ENCODE measurements at places on chromosomes 16 and 17.

DNA sequence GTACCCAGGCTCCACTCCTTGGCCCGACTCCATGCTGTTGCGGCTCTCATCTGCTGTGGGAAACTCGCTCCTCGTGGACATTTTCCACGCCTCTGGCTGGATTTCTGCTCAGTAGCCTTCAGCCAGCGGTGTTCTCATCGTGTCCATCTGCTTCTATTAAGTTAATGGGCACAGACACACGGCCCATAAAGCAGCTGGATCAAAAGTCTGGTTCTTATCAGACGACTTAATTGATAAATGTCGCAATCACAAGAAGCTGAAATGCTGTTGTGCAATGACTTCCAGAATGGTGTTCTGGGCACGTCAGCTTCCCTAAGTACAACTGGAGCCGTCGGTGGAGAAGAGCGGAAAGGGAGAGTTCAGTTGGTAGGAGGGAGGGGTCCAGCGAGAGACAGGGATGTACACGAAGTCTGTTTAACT lies 211.7 kb upstream of the CHMP6 start:
- no peak for DNase-seq

GRCh38 chr17:4945176-4945943 lies 3.0 kb downstream of the PFN1 start:
- DNase-seq, result peak; percentile 74

DNA sequence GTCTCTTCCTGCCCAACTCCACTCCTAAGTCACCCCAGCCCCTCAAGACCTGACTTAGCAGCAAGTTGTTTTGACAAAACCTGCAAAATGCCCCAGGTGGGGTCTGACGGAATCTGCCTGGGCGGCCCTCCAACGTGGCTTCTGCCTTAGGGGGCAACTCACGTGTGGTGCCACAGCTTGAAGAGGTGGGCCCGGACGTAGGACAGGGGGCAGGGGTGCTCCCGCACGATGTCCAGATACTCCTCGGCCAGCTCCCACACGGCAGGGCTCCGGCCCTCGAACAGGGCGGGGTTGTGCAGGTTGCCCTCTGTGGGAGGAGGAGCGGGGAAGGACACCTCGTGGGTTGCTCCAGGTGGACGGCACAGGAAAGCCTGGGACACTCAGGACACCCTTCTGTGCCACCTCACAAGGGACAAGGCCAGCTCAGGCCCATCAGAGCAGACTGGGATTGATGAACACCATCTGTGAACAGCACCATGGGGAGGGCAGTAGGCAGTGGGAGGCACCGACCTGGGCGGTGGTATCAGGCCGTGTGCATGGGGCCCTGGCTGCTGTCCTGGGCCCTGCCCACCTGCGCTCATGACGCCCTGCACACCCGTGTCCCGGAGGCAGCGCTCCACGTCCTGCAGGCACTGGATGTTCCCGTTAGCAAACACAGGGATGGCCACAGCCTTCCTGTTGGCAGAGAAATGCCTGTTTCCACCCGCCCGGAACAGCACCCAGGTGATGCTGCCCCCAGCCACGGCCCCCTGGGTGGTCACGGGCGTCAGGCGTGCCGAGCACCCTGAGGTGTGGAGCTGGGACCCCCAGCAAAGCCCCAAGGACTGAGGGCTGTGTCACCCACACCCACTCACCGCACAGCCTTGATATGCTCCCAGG lies 4.3 kb downstream of the DUS1L start:
- DNase-seq, result no peak

GRCh38 chr17:6775871-6776405 lies at the start of gene FBXO39:
Gene FBXO39, plus strand, starts transcription at chr17:6776215. Its CDS starts 3,654 bp downstream, at chr17:6779869.
- no peak for DNase-seq

GRCh38 chr16:4505356-4506147 lies 29.4 kb downstream of the HMOX2 start:
- DNase-seq, result peak; percentile 51

DNA sequence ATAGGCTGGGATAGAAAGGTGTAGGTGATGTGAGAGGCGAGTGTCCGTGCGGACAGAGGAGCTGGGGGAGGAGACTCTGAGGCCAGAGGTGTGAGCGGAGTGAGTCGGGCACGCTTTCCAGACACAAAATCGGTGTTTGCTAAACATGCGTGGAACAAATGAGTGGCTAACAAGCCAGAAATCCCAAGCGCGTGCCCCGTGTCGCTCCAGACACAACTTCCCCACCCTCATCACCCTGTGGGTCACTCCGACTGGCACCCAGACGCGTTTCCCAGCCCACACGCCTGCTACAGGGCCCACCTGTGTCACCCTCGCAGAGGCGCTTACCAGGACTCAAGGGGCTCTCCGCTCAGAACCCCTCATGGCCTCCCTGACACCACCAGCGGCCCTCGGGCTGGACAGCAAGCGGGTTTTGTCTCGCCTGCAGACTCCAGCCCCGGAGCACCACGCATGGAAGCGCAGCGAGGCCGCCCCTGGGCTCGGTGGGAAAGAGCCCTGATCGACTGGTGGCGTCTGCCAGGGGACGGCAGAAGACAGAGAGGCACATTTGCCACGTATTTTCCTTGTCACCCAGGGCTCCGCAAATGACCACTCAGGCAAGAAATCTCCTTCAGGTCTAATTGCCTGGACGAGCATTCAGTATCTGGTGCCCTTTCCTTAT lies 6.0 kb upstream of the RPH3AL start:
- no peak for DNase-seq

DNA sequence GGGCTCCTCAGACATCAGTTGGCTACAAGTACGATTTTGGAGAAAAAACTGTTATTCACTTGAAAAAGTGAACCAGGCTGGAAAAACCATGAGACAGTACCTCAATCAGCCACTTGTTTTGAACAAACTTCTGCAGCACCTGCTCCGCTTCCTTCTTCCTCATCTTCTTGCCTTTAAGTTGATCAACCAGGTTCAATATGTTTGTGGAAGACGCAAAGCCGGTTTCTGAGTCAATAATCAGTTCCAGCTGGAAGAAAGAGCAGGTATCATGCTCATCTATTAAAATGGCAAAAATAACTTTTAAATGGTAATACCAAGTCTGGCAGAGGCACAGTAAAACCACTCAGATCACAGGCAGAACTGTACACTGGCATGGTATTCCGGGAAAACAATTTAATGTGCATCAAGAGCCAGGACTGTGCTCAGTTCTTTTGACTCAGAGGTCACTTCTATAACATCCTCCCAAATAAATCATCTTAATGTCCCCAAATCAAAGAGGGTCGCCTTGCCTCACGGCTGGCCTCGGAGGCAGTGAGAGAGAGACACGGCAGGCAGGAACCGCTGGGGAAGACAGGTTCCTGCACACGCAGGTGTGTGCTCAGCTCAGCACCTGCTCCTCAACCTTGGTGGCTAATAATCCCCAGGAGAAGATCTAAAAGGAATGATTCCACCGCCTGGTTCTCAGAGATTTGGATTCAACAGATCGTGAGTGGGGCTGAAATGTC lies 29.7 kb downstream of the KDM8 start:
- no peak for DNase-seq

GRCh38 chr17:82385559-82386254 lies 14.1 kb downstream of the UTS2R start:
- no peak for DNase-seq

DNA sequence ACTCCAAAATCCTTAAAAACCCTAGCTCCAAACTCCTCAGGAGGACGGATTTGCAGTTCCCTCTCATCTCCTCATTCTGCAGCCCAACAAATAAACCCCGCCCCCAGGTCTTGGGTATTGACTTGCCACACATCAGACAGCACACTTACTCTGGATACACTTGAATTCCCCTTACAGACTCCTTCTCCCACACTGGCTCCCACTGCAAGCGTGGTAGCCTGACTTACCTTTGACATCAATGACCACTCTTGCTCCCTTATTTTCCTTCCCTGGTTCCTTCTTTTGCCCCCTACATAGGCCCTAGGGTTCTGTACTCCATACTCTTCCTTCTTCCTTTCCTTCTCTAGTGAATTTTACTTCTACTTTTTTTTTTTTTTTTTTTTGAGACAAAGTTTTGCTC lies 7.5 kb downstream of the RFFL start:
- DNase-seq, result no peak

DNA sequence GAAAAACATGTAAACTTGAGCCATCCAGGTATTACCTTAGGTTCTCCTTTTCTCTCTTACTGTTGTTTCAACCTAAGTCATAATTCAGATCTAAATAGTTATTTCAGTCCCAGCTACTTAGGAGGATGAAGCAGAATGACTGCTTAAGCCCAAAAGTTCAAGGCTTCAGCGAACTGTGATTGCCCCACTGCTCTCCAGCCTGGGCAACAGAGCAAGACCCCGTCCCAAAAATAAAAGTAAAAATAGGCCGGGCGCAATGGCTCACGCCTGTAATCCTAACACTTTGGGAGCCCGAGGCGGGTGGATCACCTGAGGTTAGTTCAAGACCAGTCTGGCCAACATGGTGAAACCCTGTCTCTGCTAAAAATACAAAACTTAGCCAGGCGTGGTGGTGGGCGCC lies 9.6 kb downstream of the MEIOB start:
- no peak for DNase-seq

GRCh38 chr17:3766779-3767178 lies 34.2 kb downstream of the ITGAE start:
- DNase-seq, result no peak

DNA sequence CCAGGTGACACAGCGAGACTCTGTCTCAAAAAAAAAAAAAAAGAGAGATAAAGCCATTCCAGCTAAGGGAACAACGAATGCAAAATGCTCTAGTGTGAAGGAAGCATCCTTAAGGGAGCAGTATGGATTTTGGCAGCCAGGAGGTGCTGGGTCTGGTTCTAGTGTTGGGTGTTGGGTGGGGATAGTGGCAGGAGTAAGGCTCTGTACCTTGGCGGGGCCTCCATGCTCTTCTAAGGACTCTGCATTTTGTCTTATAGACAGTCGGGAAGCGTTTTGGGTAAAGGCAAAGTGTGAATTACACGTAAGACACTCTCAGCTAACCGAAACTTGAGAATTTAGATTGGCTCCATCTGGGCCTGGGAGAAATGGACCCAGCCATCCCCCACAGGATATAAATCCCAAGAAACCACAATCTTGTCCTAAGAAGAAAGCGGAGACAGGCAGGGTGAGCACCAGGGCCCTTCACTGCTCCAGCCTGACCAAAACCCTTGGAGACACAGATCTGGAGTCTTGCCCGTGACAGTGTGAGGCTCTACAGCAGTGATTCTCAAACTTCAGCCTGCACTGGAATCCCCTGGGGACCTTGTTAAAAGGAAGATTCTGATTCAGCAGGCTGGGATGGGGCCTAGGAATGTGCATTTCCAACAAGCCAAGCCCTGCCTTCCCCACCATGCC lies 33.1 kb upstream of the PHB1 start:
- no peak for DNase-seq

- no peak for DNase-seq
Observed at GRCh38 chr17:82332669-82333278, 792 bp downstream of the SECTM1 start.

DNA sequence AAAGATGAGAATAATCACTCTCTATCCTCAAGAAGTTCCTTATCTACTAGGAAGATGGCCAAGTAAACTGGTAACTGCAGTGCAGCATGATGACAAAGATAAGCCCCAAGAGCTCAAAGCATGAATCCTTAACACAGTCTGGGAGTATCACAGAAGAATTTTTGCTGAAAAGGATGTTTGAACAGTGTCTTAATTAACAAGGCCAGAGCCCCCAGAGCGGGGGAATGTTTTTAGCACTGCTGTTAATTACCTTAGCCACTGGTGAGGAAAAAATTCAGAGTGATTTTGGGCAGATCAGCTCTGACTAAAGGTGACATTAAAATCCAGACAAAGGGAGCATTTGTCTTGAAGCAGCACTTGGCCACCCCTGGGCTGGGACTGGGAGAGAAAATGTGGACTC lies 30.1 kb downstream of the ADAMTS18 start:
- no peak for DNase-seq

DNA sequence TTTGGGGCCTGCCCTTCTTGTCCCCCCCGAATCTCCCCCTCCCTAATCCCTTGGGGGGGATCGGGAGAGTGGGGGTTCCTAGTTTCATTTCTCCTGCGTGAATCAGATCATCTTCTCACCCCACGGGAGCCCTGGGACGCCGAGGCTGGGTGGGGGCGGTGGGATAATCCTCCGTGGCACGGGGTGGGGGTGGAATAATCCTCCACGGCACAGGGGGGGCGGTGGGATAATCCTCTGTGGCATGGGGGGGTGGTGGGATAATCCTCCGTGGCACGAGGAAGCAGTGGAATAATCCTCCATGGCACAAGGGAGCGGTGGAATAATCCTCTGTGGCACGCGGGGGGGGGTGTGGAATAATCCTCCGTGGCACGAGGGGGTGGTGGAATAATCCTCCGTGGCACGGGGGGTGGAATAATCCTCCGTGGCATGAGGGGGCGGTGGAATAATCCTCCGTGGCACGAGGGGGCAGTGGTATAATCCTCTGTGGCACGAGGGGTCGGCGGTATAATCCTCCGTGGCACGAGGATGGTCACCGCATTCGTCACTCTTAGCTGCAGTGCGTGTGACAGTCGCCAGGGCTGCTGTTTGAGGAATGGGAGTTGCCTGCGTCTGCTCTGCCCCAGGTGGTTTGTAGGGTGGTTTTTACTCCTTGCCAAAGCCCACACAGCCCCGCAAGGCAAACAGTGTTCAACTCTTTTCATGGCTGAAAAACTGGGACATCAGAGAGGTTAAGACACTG lies 156.9 kb downstream of the LAT start:
- no peak for DNase-seq

DNA sequence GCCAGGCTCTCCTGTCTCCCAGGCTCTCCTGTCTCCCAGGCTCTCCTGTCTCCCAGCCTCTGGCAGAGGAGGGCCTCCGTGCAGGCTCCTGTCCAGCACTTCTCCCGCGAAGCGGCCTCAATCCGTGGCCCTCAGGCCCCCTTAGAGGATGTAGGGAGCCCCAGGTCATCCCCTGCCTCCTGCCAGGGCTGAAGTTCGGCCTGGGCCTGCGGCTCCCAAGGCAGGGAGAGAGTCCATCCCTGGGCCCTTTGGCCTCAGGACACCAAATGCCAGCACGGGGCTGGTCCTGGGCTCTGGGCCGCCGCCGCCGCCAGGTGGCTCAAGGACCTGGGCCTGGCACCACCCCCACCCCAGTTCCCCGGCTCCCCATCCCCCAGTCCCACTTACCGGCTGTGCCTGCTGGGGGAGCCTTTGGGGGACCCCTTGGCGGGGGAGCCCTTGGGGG lies 370 bp downstream of the EVPL start:
- DNase-seq, result no peak

All from stimulated activated CD4-positive, alpha-beta T cell treated with anti-CD3 and anti-CD28 coated beads, Interleukin-12 subunit alpha, Interleukin-12 subunit beta, amount 100 ng/mL, for 24 hours (primary cell).